Left renal cortex interstitium (tissue), 4 donors: ENCODE measurements at places on chromosomes 16 and 17. TPM values are rescaled to one million over a fixed set of nuclear protein-coding genes. Genes with fewer than 3 reads are reported as not detected.

DNA sequence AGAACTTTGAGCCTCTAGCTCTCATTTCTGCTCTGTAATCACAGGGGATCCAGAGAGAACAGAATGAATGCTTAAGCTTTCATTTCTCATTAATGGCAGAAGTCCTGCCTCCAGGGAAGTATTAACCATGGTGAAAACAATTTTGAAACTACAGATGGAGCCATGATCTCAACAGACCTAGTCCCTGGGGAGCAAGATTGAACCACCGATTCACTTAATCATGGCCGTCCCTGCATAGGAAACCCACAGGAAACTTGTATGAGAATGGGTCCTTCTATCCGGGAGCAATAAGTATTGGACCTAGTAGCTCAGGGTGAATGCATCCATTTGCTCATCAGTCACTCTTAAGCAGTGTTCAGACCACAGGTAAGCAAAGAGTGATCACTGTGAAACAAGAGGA lies 40.2 kb upstream of the CLEC18A start:
- no peak for DNase-seq

- no peak for DNase-seq
Observed at GRCh38 chr16:89375686-89376085, 114.7 kb downstream of the ANKRD11 start.

Gene SLC5A10
- polyA plus RNA-seq, result 0.43 TPM

- DNase-seq, result no peak
Observed at GRCh38 chr16:83143788-83144187, 517.0 kb downstream of the CDH13 start.

DNA sequence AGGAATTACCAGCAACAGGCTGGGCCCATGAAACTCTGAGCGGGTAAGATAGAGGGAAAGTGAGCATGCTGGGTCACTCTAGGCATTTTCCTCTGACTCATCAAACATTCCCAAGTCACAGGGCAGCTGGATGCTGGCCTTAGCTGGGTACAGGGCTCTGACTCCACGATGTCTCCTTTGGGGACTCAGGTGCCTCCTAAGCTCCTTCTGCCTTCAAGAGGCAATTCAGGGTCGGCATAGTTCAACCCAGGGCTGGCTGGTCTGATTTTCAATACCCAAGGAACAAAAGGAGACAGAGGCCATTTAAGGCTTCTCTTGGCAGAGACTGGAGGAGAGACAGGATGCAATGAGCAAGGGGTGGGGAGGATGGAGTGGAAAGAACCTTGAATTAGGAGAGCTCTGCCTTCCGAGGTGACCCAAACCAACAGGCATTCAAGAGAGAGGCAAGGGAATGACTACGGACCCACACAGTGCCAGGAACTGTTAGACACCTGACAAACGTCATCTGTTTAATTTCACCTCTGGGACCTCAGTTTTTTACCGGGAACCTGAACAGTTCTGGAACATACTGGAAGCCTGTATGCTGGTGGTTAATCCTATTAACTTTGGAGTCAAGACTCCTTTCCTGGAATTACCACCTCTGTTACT lies 910 bp downstream of the WBP2 start:
- no peak for DNase-seq

Gene AURKB
- 26.7 TPM for polyA plus RNA-seq

Gene ADORA2B
- polyA plus RNA-seq, result 7.5 TPM

GRCh38 chr17:1920948-1921351 lies 91.1 kb downstream of the RPA1 start:
- no peak for DNase-seq
